Left kidney (tissue), 8 donors: ENCODE measurements at places on chromosomes 5 and 9.

DNA sequence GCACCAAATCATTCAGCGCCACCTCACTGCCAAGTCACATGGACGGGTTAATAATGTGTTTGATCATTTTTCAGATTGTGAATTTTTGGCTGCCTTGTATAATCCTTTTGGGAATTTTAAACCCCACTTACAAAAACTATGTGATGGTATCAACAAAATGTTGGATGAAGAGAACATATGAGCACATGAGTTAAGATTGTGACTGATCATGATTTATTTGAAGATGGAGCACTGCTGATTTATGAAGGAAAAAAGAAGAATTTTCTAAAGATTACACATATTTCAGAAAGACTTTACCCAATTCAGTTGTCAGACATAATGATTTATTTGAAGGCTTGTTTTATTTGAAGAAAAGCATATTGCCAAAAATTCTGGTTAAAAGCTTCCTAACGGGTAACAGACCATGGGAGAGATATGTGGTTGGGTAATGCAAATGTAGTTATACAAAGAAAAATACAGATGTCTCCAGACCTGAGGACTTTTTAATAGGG is 37.4 kb downstream of the TNFAIP8 start:
- DNase-seq, result no peak

GRCh38 chr5:79771387-79771786 is 81.8 kb downstream of the CMYA5 start:
- no peak for DNase-seq

- DNase-seq, result no peak
These were observed 140.2 kb downstream of the EMB start for GRCh38 chr5:50300878-50301277.

GRCh38 chr5:172553903-172554302 is 87.2 kb upstream of the NEURL1B start:
- DNase-seq, result no peak

DNA sequence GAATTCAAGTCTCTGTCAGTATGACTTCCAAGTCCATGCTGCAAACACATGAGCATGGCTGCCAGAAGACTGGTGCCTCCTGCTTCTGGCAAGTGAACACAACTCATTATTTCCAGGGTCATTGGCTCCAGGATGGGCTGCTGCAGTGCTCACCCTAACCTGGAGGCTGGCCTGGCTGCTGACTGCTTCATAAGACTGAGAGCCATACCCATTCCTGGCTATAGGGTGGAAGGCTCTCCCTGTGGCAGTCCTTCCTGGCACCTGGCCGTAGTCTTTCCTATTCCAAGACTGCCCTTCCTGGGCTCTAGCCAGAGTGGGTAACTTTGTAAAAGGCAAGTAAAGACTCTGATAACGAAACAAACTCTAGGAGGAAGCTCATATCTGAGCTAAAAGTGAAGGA is 51.2 kb downstream of the CXXC5 start:
- DNase-seq, result no peak

GRCh38 chr5:173764332-173765028 is 123.7 kb upstream of the CPEB4 start:
- no peak for DNase-seq

DNA sequence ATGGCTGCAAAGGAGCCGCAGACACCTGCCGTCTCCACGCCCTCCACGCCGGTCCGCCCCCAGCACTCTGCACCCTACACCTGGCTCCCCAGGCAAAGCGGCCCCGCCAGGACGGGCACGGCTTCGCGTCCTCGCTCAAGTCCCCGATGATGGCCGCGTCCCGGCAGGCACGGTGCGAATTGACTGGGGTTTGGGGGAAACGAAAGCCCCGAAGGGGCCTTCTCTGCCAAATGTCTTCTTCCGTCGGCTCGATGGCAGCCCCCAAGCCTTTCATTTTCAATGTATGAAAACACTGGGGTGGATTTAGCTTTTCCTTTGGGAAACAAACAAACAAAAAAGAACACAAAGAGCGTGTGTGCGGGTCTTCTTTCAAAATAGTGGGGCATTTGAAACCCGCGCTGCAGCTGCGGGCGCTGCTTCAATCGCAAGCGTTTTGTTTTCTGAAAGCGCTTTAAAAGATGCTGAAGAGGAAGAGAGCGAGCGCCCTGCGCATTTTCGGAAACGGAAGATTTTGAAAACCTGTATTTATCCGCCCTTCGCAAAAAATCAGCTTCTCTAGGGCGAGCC is 160.0 kb downstream of the RMI1 start:
- peak; percentile 38 for DNase-seq

DNA sequence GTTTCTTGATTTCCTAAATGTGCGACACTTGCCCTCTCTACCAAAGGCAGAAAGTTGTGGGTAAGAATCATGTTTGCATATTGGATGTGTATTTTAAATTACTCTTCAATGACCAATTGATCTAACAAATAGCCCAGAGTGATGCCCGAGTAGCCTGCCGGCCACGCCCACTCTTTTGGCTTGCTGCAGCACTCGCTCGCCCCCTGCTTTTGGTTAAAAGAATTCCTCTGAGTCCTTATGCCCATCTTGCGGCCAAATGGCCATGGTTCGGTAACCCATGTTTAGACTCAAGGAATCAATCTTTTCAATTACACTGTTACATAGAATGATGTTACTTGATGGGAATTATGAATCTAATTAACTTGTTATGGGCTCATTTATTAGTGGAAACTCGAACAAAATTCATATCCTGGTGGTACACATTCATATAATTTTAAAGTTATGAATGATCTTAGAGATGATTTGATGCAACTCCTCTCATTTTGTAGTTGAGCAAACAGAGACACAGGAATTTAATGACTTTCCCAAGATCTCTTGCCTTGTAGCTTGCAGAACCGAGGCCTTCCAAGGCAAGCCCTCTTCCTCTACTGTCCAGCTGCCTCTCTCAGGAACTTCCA is 36.5 kb downstream of the PPIC start:
- DNase-seq, result no peak

GRCh38 chr9:5425006-5425628 is 12.6 kb downstream of the PLGRKT start:
- no peak for DNase-seq

- DNase-seq, result no peak
These were observed 18.4 kb upstream of the ADRA1B start for GRCh38 chr5:159897786-159898393.

GRCh38 chr9:22102146-22103053 is 93.3 kb upstream of the CDKN2B start:
- no peak for DNase-seq

DNA sequence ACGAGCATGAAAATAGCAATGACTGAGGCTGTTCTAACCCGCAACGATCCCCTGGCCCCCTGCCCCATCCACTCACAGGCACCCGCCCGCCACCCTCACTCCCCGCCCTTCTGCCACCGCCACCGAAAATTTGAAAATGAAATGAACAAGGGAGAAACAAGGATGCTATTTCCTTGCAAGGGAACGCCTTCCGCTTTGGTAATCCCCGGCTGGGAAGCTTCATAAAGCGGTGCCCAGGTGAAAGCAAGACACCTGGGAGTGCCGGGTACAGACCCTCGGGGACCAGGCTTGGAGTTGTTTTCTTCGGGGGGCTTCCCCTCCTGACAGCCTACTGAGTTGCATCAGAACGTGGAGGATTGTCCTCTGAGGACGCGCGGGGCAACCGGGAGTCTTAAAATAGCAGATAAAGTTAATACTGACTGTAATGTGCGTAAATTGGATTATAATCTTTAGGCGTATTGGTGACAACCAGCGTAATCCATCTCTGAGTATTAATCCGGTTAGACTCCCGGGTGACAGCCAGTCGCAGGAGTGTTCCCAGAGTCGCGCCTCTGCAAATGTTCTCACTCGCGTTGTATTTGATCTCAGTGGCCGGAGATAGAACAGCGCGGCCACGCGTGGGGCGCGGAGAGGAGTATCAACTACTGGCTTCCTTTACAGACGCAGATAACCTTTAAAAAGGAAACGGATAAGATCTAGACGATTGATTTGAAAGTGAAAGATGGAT is 885 bp upstream of the MLLT3 start:
- DNase-seq, result no peak

DNA sequence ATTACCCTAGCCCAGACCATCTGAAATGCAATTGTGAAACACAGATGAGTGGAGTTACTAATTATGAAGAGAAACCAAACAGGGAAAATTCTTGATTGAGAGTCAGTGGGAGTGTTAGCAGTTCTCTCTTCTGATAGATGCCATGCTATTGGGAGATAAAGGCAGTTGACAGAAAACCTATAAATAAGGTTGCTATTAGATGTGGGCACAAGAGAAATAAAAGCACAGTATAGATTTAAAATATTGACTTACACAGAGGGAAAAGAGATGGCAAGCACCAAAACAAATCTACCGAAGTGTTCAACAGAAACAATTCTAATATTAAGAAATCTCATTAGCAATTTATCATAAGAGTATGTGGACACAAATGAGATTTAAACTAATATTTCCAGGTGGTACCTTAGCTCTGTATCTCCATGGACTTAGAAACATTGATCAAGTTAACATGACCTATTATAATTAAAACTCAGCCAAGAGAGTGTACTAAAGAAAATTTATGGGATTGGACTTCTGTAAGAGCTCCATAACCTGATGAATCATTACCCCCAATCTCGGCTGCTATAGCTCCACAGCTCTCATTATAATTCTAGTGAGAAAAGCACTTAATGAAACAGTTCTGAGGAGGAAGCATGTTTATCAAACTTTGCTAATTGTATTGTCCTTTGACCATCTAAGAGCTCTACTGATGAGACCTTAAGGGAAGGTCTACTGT is 665.0 kb upstream of the RIOK2 start:
- DNase-seq, result no peak

DNA sequence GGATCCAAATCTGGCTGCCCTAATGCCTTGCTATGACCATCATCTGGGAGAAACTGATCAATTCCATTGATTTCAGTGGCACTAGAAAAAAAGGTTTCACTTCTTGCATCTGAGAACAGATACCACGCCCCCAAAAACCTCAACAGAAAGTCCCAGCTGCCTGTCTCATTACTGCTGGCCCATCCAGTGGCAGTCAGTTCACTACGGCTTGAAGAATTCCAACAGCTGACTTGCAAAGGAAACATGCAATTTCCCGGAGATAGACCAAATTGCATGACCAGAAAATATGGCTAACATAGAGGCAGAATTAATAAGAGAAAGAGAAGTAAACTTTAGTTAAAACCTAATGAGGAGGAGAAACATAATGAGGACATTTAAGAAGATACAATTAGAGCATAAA is 48.6 kb downstream of the UGCG start:
- no peak for DNase-seq

GRCh38 chr5:79561525-79561893 is 47.6 kb upstream of the HOMER1 start:
- DNase-seq, result no peak

DNA sequence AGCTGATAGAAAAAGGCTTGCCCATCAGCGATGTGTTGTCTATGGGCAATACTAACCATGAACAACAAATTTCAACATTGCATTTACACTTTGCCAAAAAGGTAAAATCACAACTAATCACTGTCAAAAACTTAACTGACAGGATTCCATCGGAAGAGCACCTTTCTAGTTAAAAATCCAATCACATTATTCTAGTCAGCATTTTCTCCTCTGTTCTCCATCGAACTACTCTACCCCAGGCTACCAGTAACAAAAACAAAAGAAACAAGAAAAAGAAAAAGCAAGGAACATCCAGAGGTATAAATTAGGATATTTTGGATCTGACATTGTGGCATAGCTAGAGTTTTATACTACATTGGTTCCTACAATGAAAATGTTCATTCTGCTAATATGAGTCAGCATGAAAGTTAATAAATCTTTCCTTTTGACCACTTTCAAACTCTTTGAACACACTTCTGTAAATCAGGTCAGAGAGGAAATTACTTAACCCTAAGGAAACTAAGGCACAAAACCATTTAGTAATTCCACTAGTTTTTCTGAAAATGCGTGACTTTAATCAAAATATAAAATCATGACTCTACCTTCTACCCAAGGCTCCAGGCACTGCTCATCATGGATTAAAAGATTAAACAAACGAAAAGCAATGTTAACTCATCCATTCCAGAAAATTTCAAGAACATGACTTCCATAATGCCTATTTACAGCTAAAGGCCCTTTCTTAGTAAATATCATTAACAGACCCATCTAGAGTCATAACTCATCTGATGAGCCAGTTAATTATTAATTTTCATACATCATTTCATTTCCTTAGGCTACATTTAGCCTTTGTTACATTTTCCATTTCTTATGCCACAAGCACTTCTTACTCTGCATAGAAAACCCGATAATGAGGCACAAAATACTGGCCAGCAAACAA is 10.2 kb downstream of the GLIS3 start:
- no peak for DNase-seq

DNA sequence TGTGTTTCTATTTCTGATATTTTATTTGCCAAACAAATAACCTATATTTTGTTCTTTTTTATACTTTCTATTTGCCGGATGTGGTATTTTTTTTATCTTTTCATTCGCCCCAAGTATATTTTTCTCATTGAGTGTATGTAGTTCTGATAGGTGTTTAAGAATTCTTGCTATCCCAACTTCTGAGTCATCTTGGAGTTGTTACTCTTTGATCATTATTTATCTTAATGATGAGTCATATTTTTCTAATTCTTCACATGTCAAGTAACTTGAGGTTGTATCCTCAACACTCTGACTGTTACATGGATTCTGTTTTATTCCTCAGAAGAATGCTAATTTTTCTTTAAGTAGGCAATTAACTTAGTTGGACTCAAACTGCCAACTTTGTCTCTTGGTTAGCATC is 498.1 kb downstream of the TLE1 start:
- DNase-seq, result no peak

GRCh38 chr9:1198085-1198484 is 147.9 kb downstream of the DMRT2 start:
- peak; percentile 19 for DNase-seq

GRCh38 chr5:91941588-91941987 is 558.5 kb upstream of the ARRDC3 start:
- DNase-seq, result peak; percentile 24

- DNase-seq, result no peak
These were observed 472.7 kb upstream of the CDH9 start for GRCh38 chr5:27511061-27511460.

- no peak for DNase-seq
These were observed 60.1 kb downstream of the GALNT12 start for GRCh38 chr9:98867429-98868168.

GRCh38 chr5:38208782-38209378 is 49.5 kb upstream of the EGFLAM start:
- DNase-seq, result no peak

- DNase-seq, result no peak
These were observed 2.6 kb downstream of the EXOC3 start for GRCh38 chr5:445591-445990.

DNA sequence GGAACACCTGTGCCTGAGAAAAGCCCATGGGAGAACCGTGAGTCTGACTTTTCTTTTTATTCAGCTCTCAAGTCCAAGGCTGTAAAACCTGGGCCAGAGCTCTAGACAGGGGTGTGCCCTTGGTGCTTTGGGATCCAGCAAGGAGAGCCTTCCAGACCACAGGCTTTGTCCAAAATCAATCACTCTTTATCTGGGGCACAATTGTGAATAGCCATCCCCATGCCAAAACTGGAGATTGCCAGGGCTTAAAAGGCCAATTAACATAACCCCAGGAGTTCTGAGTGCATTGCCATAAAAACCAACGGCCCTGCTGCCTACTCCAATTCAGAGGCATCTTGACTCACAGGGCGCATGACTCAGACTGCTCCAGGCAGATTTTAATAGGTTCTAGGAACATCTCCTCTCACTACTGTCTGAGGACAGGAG is 391.8 kb downstream of the ARHGEF28 start:
- DNase-seq, result no peak

- DNase-seq, result no peak
These were observed 8.6 kb upstream of the AQP3 start for GRCh38 chr9:33455945-33456344.
